Esophagus squamous epithelium (tissue), 5 donors: ENCODE measurements at places on chromosomes 2 and 18.

- DNase-seq = no peak
These were observed 2.7 kb downstream of the TCF4 start for GRCh38 chr18:55585065-55585919.

DNA sequence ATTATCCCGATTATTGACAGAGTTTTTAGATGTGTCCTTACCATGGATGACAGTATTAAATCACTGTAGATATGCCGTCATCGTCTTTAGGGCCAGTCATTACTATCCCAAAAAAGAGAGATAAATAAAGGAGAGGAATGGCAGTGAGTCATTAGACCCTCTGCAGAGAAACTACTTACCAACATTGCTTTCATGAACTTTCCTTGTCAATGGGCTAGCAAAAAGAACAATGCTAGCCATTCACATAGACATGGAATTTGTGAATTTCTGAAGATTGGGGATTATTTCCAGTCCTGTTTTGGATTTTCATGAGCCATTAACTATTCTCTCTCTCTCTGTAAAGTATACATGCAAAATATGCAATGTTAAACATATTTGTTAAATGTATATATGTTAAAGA, 319.4 kb upstream of the FANCL start:
- no peak for DNase-seq

DNA sequence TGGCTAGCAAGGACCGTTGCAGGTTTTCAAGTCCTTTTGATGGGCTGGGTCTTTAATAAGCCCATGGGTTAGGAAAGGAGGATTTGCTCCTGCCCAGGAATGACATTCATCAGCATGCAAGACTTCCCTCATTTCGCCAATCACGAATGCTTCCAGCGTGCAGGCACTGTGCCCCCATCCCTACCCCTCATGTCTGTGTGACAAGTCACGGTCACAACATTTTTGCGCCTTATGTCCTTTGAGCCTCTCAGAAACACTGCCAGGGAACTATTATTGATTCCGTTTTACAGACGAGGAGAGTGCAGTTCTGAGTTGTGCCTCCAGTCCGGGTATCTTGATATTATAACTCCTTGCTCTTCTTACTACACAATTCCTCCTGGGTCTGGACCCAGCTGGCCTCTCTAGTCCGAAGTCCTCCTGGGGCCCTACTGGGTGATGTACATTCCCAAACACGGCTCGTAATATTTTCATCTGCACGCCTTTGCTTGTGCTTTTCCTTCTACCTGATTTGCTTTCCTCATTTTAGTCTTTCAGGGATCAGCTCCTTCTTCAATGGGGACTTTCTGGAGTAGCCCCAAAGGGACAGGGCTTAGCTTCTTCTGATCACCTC, 101.8 kb upstream of the MYCN start:
- no peak for DNase-seq

DNA sequence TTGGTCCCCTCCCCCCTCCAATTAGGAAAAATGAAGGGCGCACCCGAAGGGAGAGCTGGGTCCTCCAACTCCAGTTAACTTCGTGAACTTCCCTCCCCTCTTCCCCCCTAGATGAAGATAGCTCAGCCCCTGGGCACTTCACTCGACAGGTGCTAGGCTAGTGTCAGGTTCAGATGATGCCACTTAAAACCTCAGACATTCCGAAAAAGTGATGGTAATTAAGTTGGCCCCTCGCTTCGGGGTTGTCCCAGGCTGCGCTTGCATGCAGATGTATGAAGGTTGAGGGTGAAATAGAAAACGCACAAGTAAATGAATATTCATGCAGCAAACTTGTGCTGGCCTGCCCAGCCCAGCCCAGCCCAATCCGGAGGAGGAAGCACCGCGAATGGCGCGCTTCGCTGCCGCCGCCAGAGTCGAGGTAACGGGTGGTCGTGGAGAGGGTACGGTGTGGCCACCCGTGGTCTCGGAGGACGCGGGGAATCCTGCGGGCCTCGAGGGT, 3.0 kb upstream of the GBX2 start:
- DNase-seq = no peak

- DNase-seq = no peak
These were observed 59.4 kb downstream of the CERS6 start for GRCh38 chr2:168515502-168515901.

DNA sequence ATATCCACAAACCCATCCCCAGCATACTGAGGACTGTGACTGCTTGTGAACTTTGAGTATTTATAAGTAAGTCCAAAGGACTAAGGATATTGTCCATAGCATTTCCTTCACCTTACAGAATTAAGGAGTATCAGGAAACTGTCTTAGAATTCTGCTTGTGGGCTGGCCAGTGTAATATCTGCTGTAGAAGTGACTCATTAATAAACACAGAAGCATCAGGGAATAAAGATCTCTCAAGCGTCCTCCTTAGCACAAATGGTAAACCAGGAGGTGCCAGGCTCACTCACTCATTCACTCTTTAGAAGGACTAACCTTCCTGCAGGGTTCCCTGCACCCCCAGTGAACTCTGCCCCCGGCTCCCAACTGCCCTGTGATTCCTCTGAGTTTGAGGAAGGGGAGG, 31.0 kb downstream of the CCDC68 start:
- DNase-seq = no peak

- no peak for DNase-seq
These were observed 3.7 kb upstream of the GAD1 start for GRCh38 chr2:170812710-170813600.

- DNase-seq = no peak
These were observed 251.5 kb upstream of the MGAT5 start for GRCh38 chr2:134002391-134002790.

DNA sequence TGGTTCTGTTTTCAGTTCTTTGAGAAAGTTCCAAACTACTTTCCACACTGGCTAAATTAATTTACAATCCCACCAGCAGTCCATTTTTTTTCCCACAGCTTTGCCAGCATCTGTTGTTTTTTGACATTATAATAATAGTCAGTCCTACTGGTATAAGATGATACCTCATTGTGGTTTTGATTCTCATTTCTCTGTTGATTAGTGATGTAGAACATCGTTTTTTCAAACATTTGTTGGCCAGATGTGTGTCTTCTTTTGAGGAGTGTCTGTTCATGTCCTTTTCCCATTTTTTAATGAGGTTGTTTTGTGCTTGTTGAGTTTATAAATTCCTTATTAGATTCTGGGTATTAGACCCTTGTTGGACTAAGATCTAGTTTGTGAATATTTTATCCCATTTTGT, 376.8 kb upstream of the NT5C1B start:
- DNase-seq = no peak

- DNase-seq = no peak
These were observed 117.1 kb downstream of the KLHL29 start for GRCh38 chr2:23502096-23502495.

DNA sequence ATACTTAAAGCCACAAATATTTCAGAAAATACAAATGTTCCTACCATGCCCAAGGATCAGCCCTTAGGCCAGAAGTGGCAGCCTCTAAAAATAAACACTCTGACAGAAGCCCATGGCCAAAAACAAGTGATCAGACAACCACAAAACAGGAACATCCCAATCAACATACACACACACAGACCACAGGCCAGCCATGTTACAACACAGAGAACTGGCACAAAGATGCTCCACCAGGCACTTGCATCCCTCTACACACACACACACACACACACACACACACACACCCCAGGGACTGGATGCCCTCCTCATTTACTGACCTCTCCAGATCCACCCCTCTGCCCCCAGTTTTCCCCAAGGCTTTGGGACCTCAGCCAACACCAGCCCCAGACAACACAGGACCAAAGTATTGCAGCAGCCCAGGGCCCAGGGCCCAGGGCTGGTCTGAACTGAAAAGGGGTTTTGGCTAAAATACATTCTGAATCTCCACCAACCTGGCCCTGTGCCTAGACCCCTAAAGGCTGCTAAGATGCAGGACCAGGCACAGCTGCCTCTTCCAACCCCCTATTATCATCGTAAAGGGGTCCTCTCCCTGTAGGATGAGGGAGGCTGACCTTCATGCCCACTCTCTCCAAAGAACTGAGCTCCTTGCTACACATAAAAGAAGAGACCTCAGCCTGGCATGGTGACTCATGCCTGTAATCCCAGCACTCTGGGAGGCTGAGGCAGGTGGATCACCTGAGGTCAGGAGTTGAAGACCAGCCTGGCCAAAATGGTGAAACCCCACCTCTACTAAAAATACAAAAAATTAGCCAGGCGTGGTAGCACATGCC, 151.4 kb downstream of the TNS1 start:
- DNase-seq = no peak

DNA sequence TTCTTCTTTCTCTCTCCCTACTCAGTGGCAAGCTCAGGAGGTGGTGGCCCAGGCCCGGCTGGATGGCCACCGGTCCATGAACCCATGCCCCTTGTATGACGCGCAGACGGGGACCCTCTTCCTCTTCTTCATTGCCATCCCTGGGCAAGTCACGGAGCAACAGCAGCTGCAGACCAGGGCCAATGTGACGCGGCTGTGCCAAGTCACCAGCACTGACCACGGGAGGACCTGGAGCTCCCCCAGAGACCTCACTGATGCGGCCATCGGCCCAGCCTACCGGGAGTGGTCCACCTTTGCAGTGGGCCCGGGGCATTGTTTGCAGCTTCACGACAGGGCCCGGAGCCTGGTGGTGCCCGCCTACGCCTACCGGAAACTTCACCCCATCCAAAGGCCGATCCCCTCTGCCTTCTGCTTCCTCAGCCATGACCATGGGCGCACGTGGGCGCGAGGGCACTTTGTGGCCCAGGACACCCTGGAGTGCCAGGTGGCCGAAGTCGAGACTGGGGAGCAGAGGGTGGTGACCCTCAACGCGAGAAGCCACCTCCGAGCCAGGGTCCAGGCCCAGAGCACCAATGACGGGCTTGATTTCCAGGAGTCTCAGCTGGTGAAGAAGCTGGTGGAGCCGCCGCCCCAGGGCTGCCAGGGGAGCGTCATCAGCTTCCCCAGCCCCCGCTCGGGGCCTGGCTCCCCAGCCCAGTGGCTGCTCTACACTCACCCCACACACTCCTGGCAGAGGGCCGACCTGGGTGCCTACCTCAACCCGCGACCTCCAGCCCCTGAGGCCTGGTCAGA, 1.8 kb downstream of the NEU2 start:
- no peak for DNase-seq

- no peak for DNase-seq
These were observed 112.6 kb downstream of the GAREM1 start for GRCh38 chr18:32358075-32358474.
